ENCODE measurements at places on chromosomes 11 and 22. TPM values are rescaled to one million over a fixed set of nuclear protein-coding genes. Genes with fewer than 3 reads are reported as not detected.
A peak's percentile ranks its signal among the peaks of the same experiment; 100 is the strongest.

DNA sequence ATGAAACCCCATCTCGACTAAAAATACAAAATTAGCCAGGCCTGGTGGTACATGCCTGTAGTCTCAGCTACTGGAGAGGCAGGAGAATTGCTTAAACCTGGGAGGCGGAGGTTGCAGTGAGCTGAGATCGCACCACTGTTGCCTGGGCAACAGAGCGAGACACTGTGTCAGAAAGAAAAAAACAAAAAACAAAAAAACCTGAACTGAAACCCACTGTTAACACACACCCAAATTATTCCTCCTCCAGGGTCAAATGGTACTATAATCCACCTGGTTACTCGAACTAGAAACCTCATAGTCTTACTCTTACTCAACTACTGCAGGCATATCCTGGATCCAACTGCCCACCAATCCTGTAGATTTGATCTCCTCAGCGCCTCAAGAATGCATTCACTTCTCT lies 35.5 kb downstream of the USP28 start:
- DNase-seq, result peak; percentile 47

DNA sequence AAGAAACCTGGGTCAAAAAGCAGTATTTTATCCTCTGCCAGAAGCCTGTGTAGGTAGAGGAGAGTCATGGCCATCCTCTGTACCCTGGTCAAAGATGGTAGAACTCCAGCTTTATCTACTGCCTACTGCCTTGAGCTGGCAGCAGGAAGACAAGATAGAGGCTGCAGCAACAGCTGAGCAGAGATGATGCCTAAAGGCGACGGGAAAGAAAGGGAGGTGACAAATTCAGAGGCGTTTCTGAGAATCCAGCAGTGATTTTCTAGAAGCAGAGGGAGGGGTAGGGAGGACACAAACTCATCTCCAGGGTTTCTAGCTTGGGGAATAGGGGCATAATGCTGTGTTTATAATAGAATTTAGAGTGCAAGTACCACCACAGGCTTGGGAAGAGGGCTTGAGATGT lies 15.5 kb upstream of the C1QTNF4 start:
- DNase-seq, result no peak

- DNase-seq, result no peak
Observed at GRCh38 chr11:91394727-91395414, 829.7 kb upstream of the FAT3 start.

GRCh38 chr11:128297091-128297651 lies 290.2 kb downstream of the ETS1 start:
- DNase-seq, result no peak

GRCh38 chr11:102724904-102725500 lies at the start of gene MMP8:
MMP8 (minus strand) TSS chr11:102724954; CDS start chr11:102724855, 99 bp downstream.
- no peak for DNase-seq

DNA sequence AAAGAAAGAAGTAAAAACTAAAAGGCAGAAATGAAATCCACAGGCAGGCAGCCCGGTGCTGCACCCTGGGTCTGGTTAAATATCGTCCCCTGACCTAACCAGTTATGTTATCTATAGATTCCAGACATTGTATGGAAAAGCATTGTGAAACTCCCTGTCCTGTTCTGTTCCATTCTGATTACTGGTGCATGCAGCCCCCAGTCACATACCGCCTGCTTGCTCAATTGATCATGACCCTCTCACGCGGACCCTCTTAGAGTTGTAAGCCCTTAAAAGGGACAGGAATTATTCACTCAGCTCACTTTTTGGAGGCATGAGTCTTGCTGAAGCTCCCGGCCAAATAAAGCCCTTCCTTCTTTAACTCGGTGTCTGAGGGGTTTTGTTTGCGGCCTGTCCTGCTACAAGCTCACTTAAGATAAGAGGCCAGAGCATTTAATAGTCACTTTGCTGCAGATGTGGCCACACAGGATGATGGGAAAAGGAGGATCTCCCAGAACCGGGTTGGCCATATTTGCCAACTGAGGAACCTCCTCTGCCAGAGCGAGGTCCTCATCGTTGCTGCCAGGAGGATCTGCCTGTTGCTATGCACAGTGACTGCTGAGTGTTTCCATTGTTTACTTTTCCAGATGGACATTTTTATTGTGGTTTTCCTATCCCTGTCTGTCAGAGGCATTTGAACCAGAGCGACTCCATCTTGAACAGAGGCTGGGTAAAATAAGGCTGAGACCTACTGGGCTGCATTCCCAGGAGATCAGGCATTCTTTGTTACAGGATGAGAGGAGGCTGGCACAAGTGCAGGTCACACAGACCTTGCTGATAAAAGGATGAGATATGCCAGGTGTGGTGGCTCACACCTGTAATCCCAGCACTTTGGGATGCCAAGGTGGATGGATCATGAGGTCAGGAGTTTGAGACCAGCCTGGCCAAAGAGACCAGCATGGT lies 10.2 kb downstream of the C11orf96 start:
- DNase-seq, result no peak

DNA sequence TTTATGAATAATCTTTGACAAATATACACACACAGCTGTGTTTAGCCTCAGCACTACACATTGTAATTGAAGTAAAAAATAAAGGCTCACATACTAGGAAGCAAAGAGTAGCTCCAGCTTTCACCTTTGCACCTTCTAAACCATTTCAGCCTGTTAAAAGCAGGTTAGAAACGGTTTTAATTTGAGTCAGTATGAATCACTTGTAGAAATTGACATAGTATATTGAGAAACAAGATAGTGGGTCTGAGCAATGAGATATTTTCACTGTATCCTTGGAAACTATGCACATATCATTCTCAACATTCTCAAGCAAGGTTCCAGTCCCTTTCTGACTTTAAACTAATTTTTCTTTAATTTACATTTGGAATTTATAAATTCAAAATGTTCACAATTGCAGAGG lies 380.3 kb downstream of the AASDHPPT start:
- no peak for DNase-seq

- no peak for DNase-seq
Observed at GRCh38 chr22:39238966-39239505, 5.7 kb downstream of the PDGFB start.

DNA sequence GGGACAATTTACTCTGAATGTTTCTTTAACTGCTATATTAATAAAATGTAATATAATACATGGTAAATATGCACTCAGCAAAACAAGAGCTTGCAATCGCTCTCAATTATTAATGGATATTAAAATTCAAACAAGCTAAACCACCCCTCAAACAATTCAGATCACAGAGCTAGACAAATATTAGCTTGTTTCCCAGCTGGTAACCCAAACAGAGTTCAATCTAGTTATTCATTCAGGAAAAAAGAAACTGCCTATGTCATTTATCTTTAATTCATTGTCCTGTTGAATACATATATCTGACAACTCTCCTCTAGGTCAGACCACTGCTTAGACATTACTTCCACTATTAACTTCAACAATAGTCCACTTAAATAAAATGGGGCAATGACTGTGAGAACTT lies 78.7 kb downstream of the SERGEF start:
- no peak for DNase-seq

DNA sequence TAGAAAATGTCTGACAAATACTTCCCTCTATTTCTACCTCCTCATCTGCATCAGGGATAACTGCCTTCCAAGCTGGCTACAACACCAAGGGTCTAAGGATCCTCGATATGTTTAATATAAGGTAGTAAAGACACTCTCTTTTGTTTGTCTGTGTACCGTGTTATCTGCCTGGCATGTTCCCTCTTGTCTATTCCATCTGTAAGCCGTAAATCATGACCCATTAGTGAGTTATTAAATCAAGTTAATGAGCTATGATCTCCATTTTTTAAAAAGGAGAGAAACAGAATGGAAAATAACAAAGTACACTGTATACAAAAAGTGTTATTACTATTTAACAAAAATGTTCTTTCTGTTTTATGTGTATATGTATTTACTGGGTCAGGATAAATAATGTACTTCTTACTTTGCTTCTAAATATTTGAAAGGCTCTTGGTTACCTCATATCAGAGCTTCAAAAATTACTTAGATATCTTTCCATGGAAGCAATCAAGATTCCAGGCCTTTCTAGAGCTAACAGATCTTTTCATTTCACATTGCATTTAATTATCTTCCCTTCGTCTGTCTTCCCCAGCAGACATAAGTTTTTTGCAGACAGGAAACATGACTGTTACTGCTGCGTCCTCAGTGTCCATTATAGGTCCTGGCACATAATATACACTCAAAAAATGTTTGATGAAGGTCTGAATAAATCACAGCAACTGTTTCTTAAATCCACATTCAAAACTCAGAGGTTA lies 342.6 kb upstream of the CCDC90B start:
- no peak for DNase-seq

DNA sequence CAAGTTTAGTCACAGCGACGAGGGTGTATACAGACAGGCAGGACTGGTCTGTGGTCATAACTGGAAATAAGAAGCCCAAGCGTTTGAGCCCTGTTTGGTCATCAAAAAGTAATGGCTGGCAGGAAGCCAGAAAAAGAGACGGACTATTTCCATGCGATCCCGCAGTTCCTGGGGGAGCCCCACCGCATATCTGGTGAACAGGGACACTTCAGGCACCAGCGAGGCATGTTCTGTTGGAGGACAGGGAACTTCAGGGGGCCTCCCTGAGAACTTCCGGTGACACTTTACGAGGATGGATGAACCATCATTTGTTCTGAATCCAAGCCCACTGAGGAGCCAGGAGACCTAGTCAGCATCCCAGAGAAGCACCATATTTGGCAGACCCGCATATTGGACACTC lies 29.7 kb upstream of the TRIM29 start:
- no peak for DNase-seq

GRCh38 chr11:68436985-68437926 lies 23.3 kb upstream of the PPP6R3 start:
- no peak for DNase-seq

GRCh38 chr11:66042227-66042995 lies 6.5 kb downstream of the GAL3ST3 start:
- no peak for DNase-seq

The MMP3 gene
- not detected for polyA plus RNA-seq

The SYCE3 gene
- not detected for polyA plus RNA-seq

The OR4C15 gene
- polyA plus RNA-seq, result not detected

The PLAAT2 gene
- polyA plus RNA-seq, result 4.5 TPM

The ARL14EP gene
- polyA plus RNA-seq, result 50.8 TPM

The TSPAN32 gene
- not detected for polyA plus RNA-seq

The GLB1L2 gene
- 0.33 TPM for polyA plus RNA-seq

The OR8A1 gene
- not detected for polyA plus RNA-seq

The SPDYC gene
- polyA plus RNA-seq, result not detected

The LDLRAD3 gene
- polyA plus RNA-seq, result 14.5 TPM

The RAB39A gene
- 2.1 TPM for polyA plus RNA-seq

The ZW10 gene
- polyA plus RNA-seq, result 31.8 TPM

The SHISA8 gene
- not detected for polyA plus RNA-seq

The ANGPTL5 gene
- polyA plus RNA-seq, result not detected

The GATD1 gene
- polyA plus RNA-seq, result 24.3 TPM

All from GM12878 (cell line).